Neural progenitor cell (in vitro differentiated cells): ENCODE measurements at places on chromosomes 6 and 20. TPM values are rescaled to one million over a fixed set of nuclear protein-coding genes. Genes with fewer than 3 reads are reported as not detected.

MAN1A1 gene
- total RNA-seq = 4.0 and 5.2 TPM in 2 replicates

SRSF6 gene
- total RNA-seq = 79.6 and 86.1 TPM in 2 replicates

DNA sequence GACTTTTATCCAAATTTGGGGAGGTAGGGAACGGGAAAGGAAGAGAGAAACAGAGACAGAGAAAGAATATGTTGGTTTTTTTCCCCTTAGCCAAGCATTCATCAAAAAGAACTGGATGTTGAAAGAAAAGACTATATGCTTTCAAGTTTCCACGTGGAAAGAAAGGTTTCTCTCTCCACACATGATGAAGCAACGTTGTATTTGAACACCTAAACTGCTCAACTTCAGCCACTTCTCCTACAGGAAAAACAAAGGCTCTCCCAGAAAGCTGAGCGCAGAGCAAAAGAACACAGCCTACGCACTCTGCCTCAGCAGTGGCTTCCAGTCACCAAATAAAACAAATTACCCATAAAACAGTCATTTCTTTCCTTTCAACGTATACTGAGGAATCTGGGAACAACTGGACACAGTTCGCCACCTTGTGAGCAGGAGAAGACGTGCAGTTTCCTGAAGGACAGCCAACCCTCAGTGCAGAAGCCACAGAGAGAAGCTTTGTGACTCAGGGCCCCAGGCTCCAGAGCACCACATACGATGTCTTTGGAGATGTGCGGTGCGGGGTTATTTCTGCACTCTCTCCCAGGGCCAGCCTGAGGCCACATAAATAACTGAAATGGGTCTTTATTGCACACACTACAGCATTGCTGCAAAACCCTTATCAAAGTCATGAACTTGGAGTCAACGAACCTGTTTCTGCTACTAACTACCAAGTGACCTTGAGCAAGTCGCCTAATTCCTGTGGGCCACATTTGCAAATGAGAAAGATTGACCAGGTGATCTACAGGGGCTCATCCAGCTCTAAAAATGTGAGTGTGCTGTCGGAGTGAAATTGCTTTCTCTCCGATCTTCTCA, 10.1 kb downstream of the IL17F start:
- DNase-seq = peak; percentile 72

- no peak for DNase-seq
These were observed 101.0 kb downstream of the CENPW start for GRCh38 chr6:126440923-126441322.

DNA sequence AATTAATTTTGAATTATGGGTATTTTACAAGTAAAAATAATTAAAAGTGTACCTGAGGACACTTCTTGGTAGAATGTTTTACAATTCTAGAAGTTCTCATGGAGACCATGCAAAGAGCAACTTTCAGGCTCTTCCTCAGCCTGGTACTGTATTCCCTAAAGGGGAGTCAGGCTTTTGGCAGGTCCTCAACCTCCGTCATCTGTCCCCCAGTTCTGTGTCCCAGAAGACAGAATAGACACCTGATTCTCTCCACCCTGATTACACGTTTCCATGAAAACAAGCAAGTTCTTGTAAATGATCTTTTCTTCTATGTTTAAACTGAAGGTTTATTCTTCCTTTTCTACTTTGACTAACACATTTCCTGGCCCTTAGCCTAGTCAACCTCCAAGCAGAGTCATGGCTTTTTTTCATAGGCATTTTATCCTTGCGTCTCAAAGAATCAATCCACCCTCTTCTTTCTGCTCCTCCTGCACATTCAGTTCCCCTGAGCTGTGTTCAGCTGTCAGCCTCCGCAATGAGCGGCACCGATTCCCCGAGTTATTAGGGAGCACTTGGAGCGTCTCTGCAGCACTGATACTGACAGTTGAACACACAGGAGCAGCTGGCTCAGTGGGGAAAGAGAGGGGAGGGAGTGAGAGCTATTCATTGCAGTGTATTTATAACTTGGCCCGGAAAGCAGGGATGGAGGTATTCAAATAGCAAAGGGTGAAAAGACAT, 1082.4 kb upstream of the MAP3K7 start:
- DNase-seq = peak; percentile 11

DNA sequence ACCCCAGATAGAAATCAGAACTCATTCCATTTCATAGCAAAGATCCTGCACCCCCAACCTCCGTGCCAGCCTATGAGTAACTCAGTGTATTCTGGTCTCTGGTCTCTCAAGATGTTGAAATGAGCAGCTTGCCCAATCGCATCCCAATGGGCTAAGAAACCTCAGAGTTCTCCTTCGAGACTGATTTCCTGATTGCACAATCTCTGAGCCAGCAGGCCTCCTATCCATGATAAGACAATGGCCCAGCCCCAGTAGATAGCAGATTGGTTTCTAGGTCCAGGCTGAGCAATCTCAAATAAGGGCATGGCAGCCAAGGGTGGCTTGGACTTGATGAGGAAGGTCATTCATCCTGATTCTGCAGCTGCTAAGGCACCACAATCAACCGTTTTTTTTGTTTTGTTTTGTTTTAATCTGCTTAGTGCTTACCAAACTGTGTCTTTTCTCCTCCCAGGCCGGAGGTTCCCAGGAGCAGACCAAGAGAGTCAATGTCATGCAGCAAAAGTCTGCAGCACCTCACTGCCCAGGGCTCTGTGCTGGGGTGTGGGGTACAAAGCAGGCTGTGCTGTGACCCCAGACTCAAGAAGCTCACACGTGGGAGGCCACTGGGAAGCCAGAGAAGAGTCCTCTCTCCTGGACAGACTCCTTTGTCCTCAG, 125.1 kb upstream of the NXT1 start:
- no peak for DNase-seq

- DNase-seq = no peak
These were observed 337.5 kb upstream of the CITED2 start for GRCh38 chr6:139711804-139712585.

- no peak for DNase-seq
These were observed 59.4 kb downstream of the TRMT6 start for GRCh38 chr20:5890773-5891441.

PROCR gene
- 3.1 and 4.6 TPM in 2 replicates for total RNA-seq

B3GAT2 gene
- 0.71 and 0.77 TPM in 2 replicates for total RNA-seq

- no peak for DNase-seq
These were observed 4.3 kb upstream of the KIF25 start for GRCh38 chr6:167993169-167993568.

DEFB124 gene
- not detected in 2 replicates for total RNA-seq

DNA sequence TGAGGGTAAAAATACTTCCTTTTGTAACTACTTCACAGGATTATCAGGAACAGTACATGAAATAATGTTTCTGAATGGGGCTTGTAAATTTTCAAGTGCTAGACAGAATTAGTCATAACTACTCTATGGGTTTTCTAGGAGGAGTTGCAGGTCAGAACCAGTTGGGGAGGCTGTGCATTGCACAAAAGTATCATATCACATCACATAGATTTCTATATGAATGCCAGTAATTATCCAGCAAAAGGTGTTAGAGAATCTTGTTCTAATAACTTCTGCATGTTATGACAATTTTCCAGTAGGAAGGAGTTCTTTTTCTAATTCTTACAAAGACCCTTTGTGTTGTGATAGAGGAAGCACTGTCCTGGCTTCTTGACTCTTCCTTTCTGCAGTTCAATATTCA, 551.6 kb downstream of the COL12A1 start:
- DNase-seq = no peak

TBC1D32 gene
- total RNA-seq = 18.9 and 29.7 TPM in 2 replicates

DNA sequence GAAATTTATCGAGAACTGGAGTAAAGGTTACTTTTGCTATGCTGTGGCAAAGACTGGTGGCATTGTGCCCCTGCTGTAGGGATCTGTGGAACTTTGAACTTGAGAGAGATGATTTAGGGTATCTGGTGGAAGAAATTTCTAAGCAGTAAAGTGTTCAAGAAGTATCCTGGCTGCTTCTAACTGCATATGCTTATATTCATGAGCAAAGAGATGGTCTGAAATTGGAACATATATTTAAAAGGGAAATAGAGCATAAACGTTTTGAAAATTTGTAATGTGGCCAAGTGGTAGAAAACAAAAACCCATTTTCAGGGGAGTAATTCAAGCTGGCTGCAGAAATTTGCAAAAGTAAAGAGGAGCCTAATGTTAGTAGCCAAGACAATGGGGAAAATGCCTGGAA, 12.3 kb upstream of the UFL1 start:
- no peak for DNase-seq

- DNase-seq = no peak
These were observed 85.9 kb downstream of the THBS2 start for GRCh38 chr6:169167581-169168301.

DZANK1 gene
- 5.3 and 8.3 TPM in 2 replicates for total RNA-seq

GRCh38 chr6:134647861-134648260, 302.0 kb downstream of the ALDH8A1 start:
- DNase-seq = no peak

GRCh38 chr20:15922556-15922955, 650.7 kb downstream of the KIF16B start:
- DNase-seq = no peak

DNA sequence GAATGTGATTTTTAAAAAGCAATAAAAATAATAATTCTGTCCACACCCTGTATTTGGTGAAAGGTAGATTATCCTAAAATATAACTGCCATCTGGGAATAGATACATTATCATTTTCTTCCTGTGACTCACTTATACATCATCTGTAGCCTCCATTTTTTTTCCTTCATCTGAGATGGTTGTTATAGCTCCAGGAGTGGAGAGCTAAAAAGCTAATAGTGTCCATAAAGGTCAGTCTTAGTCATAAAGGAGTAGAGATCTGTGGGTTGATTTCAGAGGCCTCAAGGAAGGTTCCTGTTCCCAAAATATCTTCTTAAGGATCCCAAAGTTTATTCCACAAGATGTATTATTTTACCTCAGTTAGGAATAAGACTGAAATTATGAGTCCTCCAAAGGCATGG, 41.1 kb downstream of the FBXO5 start:
- no peak for DNase-seq

GRCh38 chr6:94478133-94479005, 1059.0 kb upstream of the EPHA7 start:
- peak; percentile 58 for DNase-seq

GRCh38 chr20:16821211-16822089, 73.3 kb downstream of the OTOR start:
- peak; percentile 68 for DNase-seq

- peak; percentile 71 for DNase-seq
These were observed 855 bp upstream of the GFOD1 start for GRCh38 chr6:13488015-13488895.

DNA sequence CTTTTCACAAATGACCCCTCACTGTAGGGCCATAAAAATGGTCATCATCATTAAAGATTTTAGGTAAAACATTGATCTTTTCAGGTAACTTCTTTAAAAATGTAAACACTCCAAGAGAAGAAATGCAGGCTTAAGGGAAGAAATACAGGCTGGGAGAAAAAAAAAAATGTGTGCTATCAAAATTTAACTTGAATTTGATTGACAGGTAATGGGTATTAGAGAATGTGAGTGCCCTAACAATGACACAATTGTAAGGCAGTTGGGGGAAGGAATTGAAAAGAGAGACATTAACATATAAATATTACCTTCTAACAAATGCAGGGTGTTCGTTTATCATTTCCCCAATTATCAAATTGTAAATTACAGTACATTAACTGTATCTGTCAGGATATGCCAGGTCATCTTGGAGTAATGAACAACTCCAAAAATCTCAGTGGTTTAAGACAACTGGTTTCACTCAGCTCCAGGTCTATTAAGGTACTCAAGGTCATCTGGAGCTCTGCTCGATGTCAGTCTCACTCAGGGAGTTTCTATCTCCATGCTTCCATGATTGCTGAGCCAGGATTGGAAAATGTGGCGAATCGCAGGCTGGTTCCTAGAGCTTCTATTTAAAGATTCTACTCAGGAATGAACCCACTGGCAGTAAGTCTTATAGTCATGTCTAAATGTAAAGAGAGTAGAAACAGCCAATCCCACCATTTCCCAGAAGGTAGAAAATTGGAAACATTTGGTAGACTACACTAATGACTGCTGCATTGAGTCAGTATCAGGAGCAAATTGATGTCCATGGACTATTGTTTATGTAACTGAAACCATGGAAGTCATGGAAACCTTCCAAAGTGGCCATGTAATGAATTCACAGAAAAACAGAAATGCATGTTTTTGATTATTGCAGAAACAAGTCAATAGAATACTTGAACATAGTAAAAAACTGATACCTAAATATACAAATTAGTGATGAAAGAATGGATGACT, 55.6 kb downstream of the FRK start:
- no peak for DNase-seq

GRCh38 chr6:142929751-142930358, 15.1 kb downstream of the HIVEP2 start:
- no peak for DNase-seq

DNA sequence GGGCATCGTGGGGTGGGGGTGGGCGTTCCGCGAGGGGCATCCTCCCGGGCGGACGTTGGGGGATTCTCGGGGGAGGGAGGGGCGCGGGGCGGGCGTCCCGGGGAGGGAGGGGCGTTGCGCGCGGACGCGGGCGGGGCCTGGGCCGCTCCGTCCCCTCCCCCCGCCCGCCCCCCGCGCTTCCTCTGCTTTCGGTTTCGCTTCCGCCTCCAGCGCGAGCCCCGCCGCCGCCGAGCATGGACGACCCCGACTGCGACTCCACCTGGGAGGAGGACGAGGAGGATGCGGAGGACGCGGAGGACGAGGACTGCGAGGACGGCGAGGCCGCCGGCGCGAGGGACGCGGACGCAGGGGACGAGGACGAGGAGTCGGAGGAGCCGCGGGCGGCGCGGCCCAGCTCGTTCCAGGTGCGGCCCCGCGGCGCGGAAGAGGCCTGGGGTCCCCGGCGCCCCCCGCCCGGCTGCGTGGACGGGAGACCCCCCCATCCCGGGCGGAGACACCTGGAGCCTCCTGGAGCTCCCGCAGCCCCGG, at the start of gene OGFR:
Gene OGFR, plus strand, starts transcription at position 209 of the 528 bp plus-strand sequence. Its CDS starts 25 bp downstream, at position 234.
- DNase-seq = peak; percentile 74

TMEM200A gene
- total RNA-seq = 11.1 and 12.8 TPM in 2 replicates

SOX18 gene
- not detected in 2 replicates for total RNA-seq

DEFB126 gene
- total RNA-seq = not detected in 2 replicates

GRCh38 chr6:108598305-108598863, 37.7 kb downstream of the FOXO3 start:
- no peak for DNase-seq

GRCh38 chr6:25327432-25327831, 48.3 kb downstream of the CARMIL1 start:
- DNase-seq = no peak

TREM2 gene
- not detected in 2 replicates for total RNA-seq

DNA sequence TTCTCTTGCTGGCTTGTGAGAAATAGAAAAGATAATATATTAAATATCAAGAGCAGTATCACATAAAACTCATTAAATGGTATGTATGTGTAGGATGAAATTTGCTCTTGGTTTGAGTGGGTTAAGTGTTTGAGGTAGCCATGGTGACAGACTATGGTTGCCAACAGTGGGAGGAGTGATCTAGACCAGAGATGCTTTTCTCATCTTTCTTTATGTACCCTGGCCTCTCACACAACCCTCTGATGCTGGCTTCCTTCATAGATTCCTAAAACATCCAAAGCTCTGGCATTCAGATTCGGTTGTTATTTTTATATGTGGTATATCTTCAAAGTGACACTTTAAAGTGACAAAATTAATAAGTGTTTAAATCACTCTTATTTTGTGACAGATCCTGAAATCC, 9.0 kb upstream of the MLIP start:
- DNase-seq = no peak

ETV7 gene
- 0.09 and 0.11 TPM in 2 replicates for total RNA-seq

- no peak for DNase-seq
These were observed 28.0 kb downstream of the TMC2 start for GRCh38 chr20:2564406-2564805.
